ENCODE measurements at places on chromosomes 6 and 20.
A peak's percentile ranks its signal among the peaks of the same experiment; 100 is the strongest.

GRCh38 chr6:20173833-20174792 lies 38.2 kb downstream of the MBOAT1 start:
- no peak for DNase-seq

DNA sequence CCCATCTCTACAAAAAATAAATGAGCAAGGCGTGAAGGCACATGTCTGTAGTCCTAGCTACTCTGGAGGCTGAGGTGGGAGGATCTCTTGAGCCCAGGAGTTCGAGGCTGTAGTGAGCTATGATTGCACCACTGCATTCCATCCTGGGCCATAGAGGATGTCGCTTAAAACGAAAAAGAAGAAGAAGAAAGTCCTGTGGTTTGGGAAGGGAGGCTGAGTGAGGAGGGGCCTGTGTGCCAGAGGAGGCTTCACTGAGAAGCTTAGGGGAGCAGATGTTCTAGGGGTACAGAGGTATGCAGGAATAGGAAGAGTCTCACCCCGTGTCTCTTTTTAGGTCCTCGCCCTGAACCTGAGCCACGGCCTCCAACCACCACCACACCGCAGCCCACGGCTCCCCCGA lies 4.2 kb downstream of the MMP9 start:
- no peak for DNase-seq

DNA sequence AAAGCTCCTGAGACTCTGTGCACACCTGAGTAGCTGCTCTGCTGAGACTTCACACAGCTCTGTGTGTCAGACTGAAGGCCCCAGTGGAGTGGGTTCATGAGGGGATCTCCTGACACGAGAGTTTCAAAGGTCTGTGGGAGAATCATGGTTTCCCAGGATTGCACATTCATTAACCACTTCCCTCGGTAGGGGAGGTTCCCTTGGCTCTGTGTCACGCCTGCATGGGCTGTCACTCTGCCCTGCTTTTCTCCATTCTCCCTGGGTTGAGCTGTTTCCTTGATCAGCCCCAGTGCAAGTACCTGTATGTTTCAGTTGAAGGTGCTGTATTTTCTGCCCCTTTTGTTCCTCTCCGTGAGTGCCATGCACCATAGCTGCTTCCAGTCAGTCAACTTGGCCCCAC lies 236.9 kb downstream of the EPM2A start:
- DNase-seq: peak; percentile 23

GRCh38 chr6:103862297-103862696 lies 997.4 kb downstream of the HACE1 start:
- DNase-seq: no peak

DNA sequence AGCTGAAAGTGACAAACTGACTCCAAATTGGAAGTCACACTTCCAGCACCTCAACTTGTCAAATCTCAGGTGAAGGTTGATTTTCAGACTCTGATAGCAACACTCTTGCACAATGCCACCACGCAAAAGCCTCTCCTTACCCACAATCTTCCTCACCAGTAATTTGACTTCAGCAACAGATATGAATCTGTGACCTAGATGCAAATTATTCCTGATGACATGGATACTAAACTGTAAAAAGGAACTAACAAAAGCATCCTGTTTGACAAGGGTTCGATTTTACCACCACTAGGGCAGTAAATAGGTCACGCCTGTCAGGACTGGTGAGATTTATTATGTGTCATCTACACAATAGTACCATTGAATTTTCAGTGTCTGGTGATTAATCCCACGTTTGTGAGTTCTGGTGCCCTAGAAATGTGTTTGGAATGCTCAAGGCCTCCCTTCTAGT lies 134.4 kb upstream of the COL21A1 start:
- peak; percentile 64 for DNase-seq

GRCh38 chr6:44388135-44388487 lies 605 bp downstream of the CDC5L start:
- DNase-seq: no peak

DNA sequence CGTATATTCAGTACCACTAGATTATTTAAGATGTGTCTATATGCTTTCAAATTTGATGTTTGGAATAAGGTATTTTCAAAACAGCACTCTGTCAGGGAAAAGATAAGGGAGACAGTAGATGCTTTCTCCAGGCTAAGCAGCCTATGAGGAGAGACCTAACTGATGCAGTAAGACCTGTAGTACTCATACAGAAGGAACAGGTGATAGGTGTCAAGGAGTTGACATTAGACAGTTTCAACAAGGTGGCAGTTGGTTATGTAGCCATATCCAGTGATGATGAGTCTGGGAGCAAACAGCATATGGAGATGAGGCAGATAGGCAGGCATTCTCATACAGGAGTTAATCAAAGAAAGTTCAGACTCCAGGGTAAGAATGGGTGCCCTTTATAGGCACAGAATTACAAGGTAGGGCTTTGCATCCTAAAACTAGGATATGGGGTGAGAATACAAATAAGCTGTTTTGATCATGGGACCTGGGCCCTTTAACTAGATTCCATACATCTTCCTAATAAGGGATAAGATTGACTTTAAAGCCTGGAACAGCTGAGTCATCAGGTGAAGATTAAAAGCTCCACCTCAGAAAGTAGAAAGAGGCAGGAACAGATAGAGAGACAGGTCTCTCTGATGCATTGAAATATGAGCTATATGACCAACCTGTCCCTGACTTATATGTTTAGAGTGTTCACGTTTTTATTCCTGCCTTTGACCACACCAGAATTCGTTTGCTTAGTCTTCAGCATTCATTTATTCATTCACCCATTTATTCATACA lies 7.9 kb downstream of the RSPH4A start:
- DNase-seq: peak; percentile 7

- no peak for DNase-seq
These were observed 58.0 kb downstream of the DOP1A start for GRCh38 chr6:83125425-83125824.

DNA sequence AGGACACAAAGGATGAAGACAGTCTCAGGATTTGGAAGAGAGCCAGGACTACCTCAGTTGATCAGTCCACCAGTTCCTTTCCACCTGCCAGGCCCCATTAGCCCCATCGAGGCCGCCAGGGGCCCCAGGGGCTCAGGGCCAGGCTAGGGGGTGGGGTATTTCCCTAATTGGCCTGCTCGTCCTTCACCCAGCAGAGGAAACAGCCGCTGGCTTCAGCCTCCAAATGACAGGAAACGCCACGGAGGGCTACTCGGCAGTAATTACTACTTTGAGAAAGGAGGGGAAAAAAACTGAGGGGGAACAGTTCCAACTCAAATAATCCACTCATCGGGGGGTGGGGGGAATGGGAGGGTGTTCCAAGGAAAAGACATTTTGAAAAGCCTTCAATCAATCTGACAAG lies 42.7 kb downstream of the MAFB start:
- no peak for DNase-seq

DNA sequence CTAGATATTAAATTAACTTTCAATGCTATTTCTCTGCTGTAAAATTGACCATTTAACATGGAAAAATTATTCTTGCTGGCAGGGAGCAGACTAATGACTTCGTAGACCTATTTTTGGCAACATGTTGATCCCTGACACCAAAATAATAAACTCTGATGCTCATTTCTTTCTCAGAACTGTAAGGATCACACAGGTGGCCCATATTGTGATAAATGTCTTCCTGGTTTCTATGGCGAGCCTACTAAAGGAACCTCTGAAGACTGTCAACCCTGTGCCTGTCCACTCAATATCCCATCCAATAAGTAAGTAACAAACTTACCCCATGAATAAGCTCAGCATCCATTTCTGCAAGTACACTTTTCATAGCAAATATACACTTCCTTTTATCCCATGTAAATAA lies 387.5 kb downstream of the LAMA2 start:
- DNase-seq: no peak

- DNase-seq: no peak
These were observed 355.9 kb downstream of the FARS2 start for GRCh38 chr6:5617179-5617578.

DNA sequence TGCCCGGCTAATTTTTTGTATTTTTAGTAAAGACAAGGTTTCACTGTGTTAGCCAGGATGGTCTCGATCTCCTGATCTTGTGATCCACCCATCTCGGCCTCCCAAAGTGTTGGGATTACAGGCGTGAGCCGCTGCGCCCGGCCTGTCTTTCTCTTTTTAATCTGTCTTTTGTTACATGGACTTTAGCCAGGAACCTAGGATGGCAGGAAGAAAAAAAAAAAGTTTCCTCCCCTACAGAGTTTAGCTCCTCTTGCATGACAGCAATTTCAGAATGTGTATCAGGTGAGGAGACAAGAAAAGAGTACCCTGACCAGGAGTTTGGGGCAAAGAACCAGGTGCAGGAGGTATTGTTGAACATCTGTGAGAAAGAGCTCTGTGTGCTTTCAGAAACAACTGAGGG lies 21.4 kb upstream of the TXLNB start:
- no peak for DNase-seq

GRCh38 chr20:25103526-25103925 lies 21.6 kb upstream of the VSX1 start:
- no peak for DNase-seq

- no peak for DNase-seq
These were observed 89.7 kb upstream of the RNF217 start for GRCh38 chr6:124872361-124873065.

GRCh38 chr6:83885984-83886383 lies 26.5 kb downstream of the CYB5R4 start:
- no peak for DNase-seq

DNA sequence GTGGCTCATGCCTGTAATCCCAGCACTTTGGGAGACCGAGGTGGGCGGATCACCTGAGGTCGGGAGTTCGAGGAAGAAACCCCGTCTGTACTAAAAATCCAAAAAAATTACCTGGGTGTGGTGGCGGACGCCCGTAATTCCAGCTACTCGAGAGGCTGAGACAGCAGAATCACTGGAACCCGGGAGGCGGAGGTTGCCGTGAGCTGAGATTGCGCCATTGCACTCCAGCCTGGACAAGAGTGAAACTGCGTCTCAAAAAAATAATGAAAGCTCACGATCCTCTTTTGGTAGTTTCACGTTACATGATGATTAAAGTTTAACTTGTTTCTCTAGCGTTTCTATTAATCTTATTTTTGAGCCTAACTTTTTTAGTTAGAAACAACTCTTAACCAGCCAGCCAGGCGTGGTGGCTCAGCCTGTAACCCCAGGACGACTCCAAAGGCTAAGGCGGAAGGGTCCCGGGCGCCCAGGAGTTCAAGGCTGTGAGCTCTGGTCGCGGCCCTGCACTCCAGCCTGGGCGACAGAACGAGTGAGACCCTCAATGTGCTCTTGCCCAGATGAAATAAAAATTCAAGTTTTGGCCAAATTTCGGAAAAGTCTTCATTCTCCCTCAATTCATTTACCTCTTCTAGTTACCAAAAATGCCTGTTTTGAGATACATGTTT lies 1.2 kb upstream of the WRNIP1 start:
- no peak for DNase-seq
